Neural progenitor cell (in vitro differentiated cells): ENCODE measurements at places on chromosomes 4 and X. TPM values are rescaled to one million over a fixed set of nuclear protein-coding genes. Genes with fewer than 3 reads are reported as not detected.
A peak's percentile ranks its signal among the peaks of the same experiment; 100 is the strongest.

DNA sequence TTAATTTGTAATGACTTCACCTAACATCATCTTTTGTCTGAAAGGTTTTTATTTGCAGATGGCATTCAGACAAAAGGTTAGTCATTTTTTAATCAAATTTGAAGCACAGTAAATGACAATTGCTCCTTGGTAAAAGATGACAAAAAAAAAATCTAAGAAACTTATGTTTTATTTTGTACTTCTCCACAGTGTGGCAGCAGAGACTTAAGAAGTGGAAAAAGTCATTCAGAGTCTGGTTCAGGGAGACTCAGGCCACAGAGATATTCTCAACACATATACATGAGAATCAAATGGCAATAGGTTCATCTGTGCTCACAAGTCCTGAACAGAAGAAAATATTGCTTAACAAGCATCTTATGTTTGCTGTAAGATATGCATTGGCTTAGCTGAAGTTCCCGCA is 436.2 kb downstream of the KCNIP4 start:
- H3K27me3 ChIP-seq: no peaks in the 10 kb centered on the region
- no peak overlapping the region for H3K4me3 ChIP-seq
- H3K4me1 ChIP-seq: no peaks in the 10 kb centered on the region

Gene EDA
- total RNA-seq: 6.8 and 7.4 TPM in 2 replicates

DNA sequence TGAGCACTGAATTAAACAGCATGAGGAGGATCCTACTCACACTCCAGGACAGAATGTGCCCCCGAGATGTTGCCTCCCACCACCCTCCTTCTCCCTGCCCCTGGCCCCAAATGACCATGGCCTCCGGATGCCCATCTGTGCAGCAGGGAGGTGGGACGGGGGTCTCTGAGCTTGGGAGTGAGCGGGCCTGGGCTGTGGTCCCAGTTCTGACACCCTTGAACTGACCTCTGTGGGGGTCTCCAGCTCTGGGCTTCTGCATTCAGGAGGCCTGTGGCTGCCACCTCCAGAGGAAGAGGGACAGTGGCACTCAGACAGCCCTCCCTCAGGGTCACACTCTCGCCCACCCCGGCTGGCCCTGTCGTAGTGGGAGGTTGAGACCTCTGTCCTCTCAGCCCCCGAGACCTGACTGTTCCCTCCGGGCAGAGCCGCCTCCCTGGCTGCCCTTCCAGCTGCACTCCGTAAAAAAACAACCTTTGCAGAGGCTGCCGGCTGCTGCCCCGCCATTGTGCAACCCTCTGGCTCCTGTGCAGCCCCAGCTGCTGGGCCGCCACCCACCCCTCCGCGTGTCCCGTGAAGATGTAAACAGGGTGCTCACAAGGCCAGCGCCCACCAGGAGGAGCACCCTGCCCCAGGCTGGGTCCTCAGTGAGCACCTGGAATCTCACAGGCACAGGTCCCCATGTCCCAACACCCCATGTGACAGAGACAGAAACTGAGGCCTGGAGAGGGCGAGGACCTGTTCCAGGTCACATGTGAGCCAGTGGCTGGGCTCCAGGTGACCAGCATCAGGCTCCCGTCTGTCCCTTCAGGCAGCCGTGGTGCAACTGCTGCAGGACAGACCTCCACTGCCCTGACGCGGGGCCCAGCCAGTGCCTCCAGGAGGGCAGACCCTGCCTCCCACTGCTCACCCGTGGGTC is 39.6 kb downstream of the HTRA3 start:
- no peaks in the 10 kb centered on the region for H3K27me3 ChIP-seq
- no peak overlapping the region for H3K27ac ChIP-seq
- H3K4me1 ChIP-seq: no peaks in the 10 kb centered on the region
- no peaks in the 10 kb centered on the region for H3K36me3 ChIP-seq
- no peak overlapping the region for H3K4me3 ChIP-seq
- DNase-seq: no peak

DNA sequence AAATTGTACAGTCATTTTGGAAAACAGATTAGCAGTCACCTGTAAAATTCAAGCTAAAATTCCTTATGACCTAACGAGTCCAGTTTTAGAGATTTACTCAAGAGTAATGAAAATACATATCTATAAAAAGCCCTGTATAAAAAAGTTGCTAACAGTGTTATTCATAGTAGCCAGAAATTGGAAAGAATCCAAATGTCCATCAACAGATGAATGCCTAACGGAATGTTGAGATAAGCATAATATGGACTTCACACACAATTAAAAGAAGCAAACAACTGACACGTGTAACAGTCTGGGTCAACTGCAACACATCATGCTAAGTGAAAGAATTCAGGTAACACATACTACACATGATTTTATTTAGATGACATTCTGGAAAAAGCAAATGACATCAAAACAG is 584.8 kb upstream of the AGA start:
- H3K4me3 ChIP-seq: no peak overlapping the region
- no peaks in the 10 kb centered on the region for H3K36me3 ChIP-seq
- no peak for DNase-seq
- no peaks in the 10 kb centered on the region for H3K4me1 ChIP-seq
- H3K27ac ChIP-seq: no peak overlapping the region

DNA sequence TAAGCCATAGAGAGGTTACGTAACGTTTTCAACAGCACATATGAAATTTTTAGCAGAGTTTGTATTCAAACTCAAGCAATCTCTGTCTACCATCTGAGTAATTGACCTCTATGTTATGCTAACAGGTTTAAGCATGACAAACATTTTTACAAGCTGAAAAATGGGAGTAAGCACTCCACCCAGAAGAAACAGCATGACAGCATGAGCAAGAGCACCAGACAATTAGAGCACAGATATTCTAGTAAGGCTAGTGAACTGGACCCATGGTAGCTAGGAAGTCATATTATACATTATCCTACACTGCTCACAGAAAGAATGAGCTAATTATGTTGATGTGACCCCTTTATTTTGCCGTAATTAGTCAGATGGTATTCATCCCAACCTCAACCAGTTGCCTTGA is 200.5 kb downstream of the PABPC4L start:
- no peaks in the 10 kb centered on the region for H3K4me1 ChIP-seq
- no peak overlapping the region for H3K27ac ChIP-seq
- H3K27me3 ChIP-seq: no peaks in the 10 kb centered on the region

Gene CSAG2
- total RNA-seq: not detected in 2 replicates

- no peak overlapping the region for H3K27ac ChIP-seq
- no peak for DNase-seq
- no peaks in the 10 kb centered on the region for H3K27me3 ChIP-seq
- no peaks in the 10 kb centered on the region for H3K36me3 ChIP-seq
- H3K4me3 ChIP-seq: no peak overlapping the region
These were observed 452.9 kb downstream of the SPRY1 start for GRCh38 chr4:123849495-123849894.

Gene ANKRD50
- total RNA-seq: 33.8 and 47.5 TPM in 2 replicates

- no peak for DNase-seq
- H3K4me1 ChIP-seq: no peaks in the 10 kb centered on the region
- no peaks in the 10 kb centered on the region for H3K36me3 ChIP-seq
- no peak overlapping the region for H3K27ac ChIP-seq
These were observed 91.4 kb downstream of the ARSJ start for GRCh38 chr4:113888006-113888405.

GRCh38 chr4:142413485-142413884 is 432.6 kb downstream of the INPP4B start:
- no peak overlapping the region for H3K4me3 ChIP-seq
- H3K36me3 ChIP-seq: no peaks in the 10 kb centered on the region
- no peak overlapping the region for H3K27ac ChIP-seq
- H3K27me3 ChIP-seq: no peaks in the 10 kb centered on the region
- H3K4me1 ChIP-seq: peaks cover 3% of the 10 kb centered on the region

DNA sequence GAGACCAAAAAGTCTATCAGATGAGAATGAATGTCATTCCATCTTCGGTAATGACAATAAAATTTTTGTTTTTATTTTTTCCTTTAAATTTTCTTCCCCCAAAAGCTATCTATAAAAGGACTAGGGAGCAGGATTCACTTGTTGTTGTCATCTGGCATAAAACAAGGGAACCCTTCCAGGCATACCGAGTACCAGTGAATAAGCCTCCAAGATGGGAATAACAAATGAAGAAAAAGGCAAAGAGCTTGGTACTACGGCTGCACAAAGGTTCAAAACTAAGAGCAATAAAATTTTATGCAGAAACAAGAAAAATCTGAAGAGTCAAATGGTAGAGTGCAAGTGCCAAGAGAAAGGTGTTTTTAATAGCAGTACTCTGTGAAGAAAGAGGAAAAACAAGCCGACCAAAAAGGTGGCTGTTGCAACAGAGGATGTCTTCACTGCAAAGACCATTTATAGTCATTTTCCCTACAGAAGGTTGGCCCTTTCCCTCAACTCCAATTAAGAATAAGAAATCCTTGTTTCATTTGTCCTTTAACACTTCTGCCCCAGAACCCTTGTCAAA is 25.8 kb downstream of the PPP3CA start:
- H3K27ac ChIP-seq: no peak overlapping the region
- peaks cover 3% of the 10 kb centered on the region for H3K4me1 ChIP-seq
- H3K4me3 ChIP-seq: no peak overlapping the region
- H3K27me3 ChIP-seq: no peaks in the 10 kb centered on the region

DNA sequence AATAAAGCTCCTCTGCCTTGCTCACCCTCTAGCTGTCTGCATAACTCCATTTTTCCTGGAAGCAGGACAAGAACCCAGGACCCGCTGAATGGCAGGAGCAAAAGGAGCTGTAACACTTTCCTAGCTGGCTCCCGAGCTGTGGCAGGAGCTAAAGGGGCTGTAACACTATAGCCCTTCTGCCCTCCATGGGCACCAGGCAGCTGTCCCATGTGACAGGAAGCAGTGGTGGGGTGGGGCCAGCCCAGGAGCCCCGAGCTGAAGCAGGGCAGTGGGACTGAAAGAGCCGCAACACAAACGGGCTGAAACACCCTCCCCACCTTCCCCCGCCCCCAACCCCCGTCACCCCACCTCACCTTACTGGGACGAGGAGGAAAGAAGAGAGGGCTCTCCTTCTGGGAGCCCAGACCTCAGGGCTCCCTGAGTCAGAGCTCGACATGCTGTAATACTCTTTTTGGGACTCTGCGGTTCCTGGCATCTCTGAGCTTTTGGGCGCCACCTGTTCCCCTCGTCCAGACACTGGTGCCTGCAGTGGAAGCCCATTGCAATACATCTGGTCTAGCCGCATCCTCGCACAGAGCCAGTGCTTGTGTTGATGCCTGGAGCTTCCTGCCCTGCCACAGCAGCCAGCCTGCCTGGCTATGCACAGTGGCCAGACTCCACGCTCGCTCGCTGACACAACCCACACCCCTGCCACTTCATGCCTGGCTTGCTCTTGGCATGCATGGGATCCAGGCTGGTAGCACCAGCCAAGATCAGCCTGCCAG is 39.4 kb downstream of the PPM1K start:
- DNase-seq: no peak
- H3K27me3 ChIP-seq: no peaks in the 10 kb centered on the region
- H3K4me3 ChIP-seq: no peak overlapping the region
- H3K27ac ChIP-seq: no peak overlapping the region
- no peaks in the 10 kb centered on the region for H3K4me1 ChIP-seq

GRCh38 chr4:154205471-154205870 is 286.1 kb downstream of the DCHS2 start:
- no peak overlapping the region for H3K27ac ChIP-seq
- no peak overlapping the region for H3K4me3 ChIP-seq
- H3K4me1 ChIP-seq: no peaks in the 10 kb centered on the region
- H3K36me3 ChIP-seq: no peaks in the 10 kb centered on the region
- no peaks in the 10 kb centered on the region for H3K27me3 ChIP-seq

Gene HPF1
- total RNA-seq: 90.1 and 131 TPM in 2 replicates

- no peaks in the 10 kb centered on the region for H3K36me3 ChIP-seq
- H3K27ac ChIP-seq: no peak overlapping the region
- no peak overlapping the region for H3K4me3 ChIP-seq
- peaks cover 13% of the 10 kb centered on the region for H3K4me1 ChIP-seq
These were observed 97.2 kb downstream of the GUCY2F start for GRCh38 chrX:109384699-109385098.

DNA sequence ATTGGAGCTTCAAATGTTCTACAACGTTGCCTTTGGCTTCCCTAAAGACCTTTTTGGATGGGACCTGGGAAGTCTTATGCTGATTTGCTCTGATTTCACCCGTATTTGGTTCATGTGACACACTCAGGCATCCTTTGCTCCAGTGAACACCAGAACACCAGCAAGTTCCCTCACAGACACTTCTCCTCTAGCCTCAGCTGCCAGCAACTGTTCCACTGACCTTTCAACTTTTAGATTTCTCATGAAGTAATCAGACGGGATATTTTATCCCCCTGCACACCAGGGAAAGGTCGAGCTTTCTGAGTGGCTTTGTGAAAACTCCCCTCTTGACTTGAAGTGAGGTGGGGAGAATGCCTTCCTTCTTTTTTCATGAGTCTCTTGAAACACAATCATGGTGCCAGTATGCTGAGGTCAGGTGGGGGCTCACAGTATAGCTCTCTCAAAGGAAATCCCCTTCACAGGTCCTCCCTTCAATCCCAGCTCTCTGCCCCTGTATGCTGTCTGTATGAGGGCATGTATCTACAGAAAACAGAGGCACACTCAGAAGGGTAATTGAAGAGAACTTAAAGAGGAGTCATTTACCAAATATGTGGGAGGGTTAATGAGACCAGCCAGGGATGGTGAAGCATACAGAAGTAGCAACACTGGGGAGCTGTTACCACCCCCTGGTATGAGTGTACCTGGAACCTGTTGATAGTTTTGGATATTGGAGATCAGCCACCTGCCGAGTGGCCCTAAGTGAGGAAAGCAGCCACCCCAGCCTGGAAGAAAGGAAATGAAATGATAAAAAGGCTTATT is 62.7 kb downstream of the FGFBP1 start:
- no peak for DNase-seq
- H3K4me1 ChIP-seq: no peaks in the 10 kb centered on the region
- no peak overlapping the region for H3K27ac ChIP-seq

DNA sequence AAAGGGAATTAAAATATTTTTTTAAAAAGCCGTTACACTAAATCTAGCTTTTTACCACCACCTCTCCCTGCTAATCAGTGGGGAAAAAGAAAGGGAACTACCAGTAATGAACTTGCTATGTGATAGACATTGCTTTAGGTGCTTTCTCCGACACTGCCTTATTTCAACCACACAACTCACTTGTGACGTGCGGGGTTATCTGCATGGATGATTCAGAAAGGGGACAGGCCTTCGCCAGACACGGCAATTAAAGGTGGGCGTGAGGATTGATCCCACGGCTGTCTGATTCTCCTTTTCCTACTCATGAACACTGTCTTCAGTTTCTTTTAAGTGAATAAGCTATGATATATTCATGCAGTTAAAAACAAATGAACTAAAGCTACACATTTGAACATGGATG is 882 bp upstream of the CXCR3 start:
- no peaks in the 10 kb centered on the region for H3K36me3 ChIP-seq
- H3K27me3 ChIP-seq: no peaks in the 10 kb centered on the region
- no peak overlapping the region for H3K4me3 ChIP-seq
- DNase-seq: no peak

- no peaks in the 10 kb centered on the region for H3K27me3 ChIP-seq
- no peak overlapping the region for H3K4me3 ChIP-seq
- no peak overlapping the region for H3K27ac ChIP-seq
- no peak for DNase-seq
- no peaks in the 10 kb centered on the region for H3K36me3 ChIP-seq
These were observed 30.9 kb downstream of the PDLIM3 start for GRCh38 chr4:185504098-185505047.

Gene CT47B1
- not detected in 2 replicates for total RNA-seq

GRCh38 chr4:181030961-181031360 is 1212.2 kb upstream of the TENM3 start:
- H3K27me3 ChIP-seq: no peaks in the 10 kb centered on the region
- H3K36me3 ChIP-seq: no peaks in the 10 kb centered on the region
- H3K27ac ChIP-seq: no peak overlapping the region
- no peak for DNase-seq

Gene RHOXF2B
- not detected in 2 replicates for total RNA-seq

- peaks cover 34% of the 10 kb centered on the region for H3K4me1 ChIP-seq
- H3K4me3 ChIP-seq: no peak overlapping the region
- no peak overlapping the region for H3K27ac ChIP-seq
- DNase-seq: peak; percentile 24
These were observed 197.4 kb downstream of the MAML3 start for GRCh38 chr4:139956507-139957017.
